ENCODE measurements at places on chromosomes 12 and 14.

DNA sequence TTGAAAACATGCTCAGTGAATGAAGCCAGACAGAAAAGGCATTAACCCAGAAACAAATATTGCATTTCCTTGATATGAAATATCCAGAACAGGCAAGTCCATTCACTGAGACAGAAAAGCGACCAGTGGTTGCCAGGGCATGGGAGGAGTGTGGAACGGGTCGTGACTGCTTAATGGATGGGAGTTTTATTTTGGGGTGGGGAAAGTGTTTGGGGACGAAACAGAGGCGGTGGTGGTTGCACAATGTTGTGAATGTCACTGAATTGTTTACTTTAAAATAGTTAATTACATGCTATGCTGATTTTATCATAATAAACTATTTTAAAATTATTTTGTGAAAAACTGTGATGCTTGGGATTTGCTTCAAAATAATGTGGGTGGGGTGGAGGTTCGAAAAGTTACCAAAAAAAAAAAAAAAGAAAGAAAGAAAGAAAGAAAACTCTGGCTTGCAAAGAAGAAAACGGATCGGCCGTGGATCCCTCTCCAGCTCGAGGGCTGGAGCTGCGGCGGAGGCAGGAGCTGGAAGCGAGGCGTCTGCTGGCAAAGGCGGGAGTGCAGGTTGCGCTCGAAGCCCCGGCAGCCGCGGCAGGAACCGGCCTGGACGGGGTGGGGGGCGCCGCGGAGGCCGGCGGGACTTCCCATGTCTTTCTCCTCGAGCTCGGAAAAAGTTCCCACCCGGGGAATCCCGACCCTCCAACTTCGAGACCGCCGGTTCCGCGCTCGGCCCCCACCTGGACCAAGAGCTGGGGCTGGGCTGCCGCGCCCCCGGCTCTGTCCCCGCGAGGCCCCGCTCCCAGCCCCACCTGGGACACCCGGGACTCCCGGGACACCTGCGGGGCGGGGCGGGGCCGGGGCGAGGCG is 524 bp upstream of the P2RX2 start:
- DNase-seq, result no peak

GRCh38 chr12:11855983-11856374 is 206.5 kb downstream of the ETV6 start:
- DNase-seq, result no peak

DNA sequence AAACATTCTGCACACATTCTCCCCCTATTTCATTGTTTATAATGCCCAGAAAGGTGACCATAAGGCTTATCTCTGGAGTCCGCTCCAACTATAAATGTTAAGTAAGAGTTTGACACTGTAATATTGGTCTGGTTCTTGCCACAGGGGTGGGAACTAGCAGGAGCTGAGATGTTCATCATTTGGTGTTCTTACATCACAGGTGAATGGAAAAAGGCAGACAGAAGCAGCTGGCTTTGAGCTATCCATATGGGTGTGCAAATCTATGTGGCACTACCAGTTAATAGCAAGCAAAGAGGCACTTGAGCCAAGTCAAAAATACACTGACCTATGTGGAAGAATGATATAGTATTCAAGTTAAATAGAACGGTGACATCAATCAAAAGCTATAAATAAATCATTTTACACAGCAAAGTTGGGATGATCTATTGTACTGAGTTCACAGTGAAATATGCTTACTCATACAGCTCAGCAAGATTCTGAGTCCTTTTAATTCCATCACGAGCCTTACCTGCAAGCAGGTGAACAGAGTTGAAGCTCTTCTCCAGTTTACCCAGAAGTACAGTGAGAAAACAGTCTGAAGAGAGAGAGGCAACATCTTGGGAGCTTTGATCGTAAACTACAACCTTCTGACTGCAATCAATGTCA is 43.2 kb downstream of the DUSP16 start:
- no peak for DNase-seq

DNA sequence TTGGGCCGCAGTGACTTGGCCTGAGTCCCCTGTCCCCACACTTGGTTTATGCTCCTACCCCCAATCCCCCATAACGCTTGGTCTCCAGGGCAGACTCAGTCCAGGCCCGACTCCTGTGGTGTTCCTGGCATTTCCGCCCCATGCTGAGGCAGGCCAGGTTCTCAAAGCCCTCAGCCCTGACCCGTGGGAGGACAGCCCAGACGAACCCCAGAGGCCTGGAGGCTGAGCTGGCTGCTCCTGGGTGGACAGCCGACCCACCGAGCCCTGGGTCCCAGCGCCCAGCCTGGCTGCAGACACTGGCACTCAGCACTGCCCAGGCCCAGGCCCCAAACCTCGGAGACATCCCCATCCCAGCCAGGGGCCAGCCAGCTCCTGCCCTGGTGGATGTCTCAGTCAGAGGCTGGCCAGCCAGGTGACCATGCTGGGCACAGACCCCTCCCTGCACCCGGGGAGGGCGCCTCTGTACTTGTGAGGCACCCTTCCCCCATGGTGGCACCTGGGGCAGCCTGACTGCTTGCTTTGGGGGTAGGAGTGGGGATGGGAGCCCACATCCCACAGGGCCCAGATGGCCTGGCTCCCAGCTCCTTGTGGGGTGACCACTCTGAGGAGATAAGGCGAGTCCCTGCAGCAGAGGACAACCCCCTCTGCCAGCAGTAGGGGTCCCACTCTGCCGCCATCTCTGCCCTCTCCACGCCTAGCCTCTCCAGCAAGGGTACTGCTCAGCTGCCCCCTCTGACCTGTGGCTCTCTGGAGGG is 1.4 kb downstream of the PLD4 start:
- DNase-seq, result no peak

- DNase-seq, result no peak
These were observed 462.2 kb upstream of the TMPO start for GRCh38 chr12:98053202-98053601.

GRCh38 chr12:78007173-78007572 is 176.5 kb downstream of the NAV3 start:
- no peak for DNase-seq

GRCh38 chr14:105489542-105490266 is 1.3 kb upstream of the TEDC1 start:
- peak; percentile 72 for DNase-seq

GRCh38 chr14:62453226-62453625 is 592.0 kb downstream of the KCNH5 start:
- no peak for DNase-seq

GRCh38 chr14:88164906-88165534 is 158.0 kb downstream of the KCNK10 start:
- no peak for DNase-seq

GRCh38 chr14:22252686-22253085 is 336.3 kb downstream of the DAD1 start:
- no peak for DNase-seq

GRCh38 chr12:14211947-14212387 is 153.5 kb upstream of the ATF7IP start:
- DNase-seq, result no peak

- DNase-seq, result no peak
These were observed 127.8 kb upstream of the PARP11 start for GRCh38 chr12:4001031-4001430.

DNA sequence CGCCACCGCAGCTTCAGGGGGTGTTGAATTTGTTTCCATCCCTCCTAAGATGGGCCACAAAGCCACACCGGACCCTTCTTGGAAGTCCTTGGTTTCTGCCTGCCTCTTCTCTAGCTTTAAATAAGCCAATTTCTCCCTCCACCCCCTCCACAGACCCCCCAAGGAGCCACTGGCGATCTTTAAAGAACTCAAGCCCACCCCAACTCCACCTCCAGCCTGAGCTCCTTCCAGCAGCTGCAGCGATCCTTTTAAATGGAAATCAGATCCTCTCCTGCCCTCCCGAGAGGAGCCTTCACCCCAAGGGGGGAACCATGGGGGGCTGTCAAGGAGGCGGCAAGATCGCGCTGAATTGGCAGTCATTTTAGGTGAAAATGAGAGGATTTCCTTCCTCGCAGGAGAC is 133.1 kb downstream of the NCOR2 start:
- DNase-seq, result no peak

GRCh38 chr12:13079440-13079906 is 24.0 kb downstream of the GSG1 start:
- DNase-seq, result no peak

- DNase-seq, result no peak
These were observed 121.4 kb downstream of the SLC15A4 start for GRCh38 chr12:128702371-128702770.

DNA sequence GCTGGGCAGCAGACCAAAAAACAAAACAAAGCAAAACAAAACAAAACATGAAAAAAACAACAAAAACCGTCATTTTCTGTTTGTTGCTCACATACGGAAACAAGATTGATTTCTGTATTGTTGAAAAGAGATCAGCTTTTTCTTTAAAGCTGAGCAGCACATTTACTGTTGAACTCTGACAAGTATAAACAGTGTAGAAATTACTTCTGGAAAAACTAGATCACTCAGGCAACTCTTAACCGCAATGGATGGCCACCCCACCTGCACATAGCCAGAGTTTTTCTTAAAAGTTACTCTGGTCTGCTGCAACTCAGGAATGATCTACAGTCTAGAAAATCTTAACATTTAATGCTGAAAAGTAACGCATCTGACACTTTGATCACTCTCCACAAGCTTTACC is 80.9 kb downstream of the PPM1H start:
- DNase-seq, result no peak

GRCh38 chr12:46983959-46984841 is 95.2 kb upstream of the PCED1B start:
- no peak for DNase-seq

- no peak for DNase-seq
These were observed 144.4 kb upstream of the TMPO start for GRCh38 chr12:98370976-98371375.

All from occipital lobe (tissue), 3 donors.